ENCODE measurements at places on chromosomes 12 and 14. TPM values are rescaled to one million over a fixed set of nuclear protein-coding genes. Genes with fewer than 3 reads are reported as not detected.

Gene SDSL
- 4.9 TPM for total RNA-seq

Gene HOXC6
- total RNA-seq: not detected

Gene ABCC9
- total RNA-seq: 44.8 TPM

Gene ISCA2
- 18.0 TPM for total RNA-seq

Gene HOXC12
- not detected for total RNA-seq

Gene AKAP5
- 3.8 TPM for total RNA-seq

Gene TMBIM6
- total RNA-seq: 310 TPM

Gene HPD
- 0.77 TPM for total RNA-seq

Gene RHOJ
- 13.7 TPM for total RNA-seq

Gene CCDC196
- total RNA-seq: not detected

Gene LTBP2
- 49.8 TPM for total RNA-seq

Gene TMEM116
- total RNA-seq: 25.3 TPM

Gene TAS2R9
- not detected for total RNA-seq

Gene TPPP2
- not detected for total RNA-seq

Gene HELB
- 14.5 TPM for total RNA-seq

Gene OR6C1
- not detected for total RNA-seq

Gene KLRK1
- 1.2 TPM for total RNA-seq

Gene FBRSL1
- 27.1 TPM for total RNA-seq

Gene FAM222A
- total RNA-seq: 25.1 TPM

Gene EGLN3
- total RNA-seq: 31.7 TPM

Gene PRB2
- not detected for total RNA-seq

Gene CCDC177
- total RNA-seq: 3.7 TPM

Gene UTP20
- 24.3 TPM for total RNA-seq

Gene SLC5A8
- total RNA-seq: 1.9 TPM

Gene MUCL1
- not detected for total RNA-seq

Gene EML5
- 45.7 TPM for total RNA-seq

Gene KRT74
- not detected for total RNA-seq

Gene CD27
- total RNA-seq: not detected

Gene RNF34
- total RNA-seq: 54.9 TPM

Gene CSRP2
- 114 TPM for total RNA-seq

Gene PROX2
- not detected for total RNA-seq
